OCI-LY7 (cell line): ENCODE measurements at places on chromosomes 1 and 21. TPM values are rescaled to one million over a fixed set of nuclear protein-coding genes. Genes with fewer than 3 reads are reported as not detected.
A peak's percentile ranks its signal among the peaks of the same experiment; 100 is the strongest.

The KCNA3 gene
- total RNA-seq = 43.6 and 54.5 TPM in 2 replicates

The SERPINC1 gene
- not detected in 2 replicates for total RNA-seq

The RAB42 gene
- not detected in 2 replicates for total RNA-seq

- DNase-seq = no peak
These were observed 170.6 kb downstream of the NPHP4 start for GRCh38 chr1:5821540-5822176.

DNA sequence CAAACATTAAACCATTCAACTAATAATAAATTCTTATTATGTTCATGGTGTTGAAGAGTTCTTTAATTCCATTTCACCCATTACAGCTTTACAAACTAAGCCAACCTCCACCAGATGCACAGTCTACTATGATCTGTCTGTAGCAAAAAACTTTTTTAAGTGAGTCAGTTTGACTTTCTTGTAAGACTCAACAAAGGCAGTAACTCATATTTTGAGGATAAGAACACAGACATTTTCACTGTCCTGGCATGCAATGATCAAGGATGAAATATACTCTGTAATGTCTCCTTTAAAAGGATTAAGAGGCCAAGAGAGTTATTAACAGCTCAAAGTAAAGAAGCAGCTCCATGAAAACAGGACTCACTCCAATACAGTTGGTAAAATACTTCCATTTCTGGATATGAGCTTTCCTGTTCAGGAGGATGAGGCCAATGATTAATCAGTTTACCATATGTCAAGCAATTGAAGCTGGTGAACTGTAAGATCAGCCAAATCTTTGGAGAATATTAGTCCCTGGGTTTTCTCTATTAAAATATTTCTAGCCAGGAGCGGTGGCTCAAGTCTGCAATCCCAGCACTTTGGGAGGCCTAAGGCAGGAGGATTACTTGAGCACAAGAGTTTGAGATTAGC is 20.6 kb downstream of the XKR8 start:
- no peak for DNase-seq

The APCS gene
- total RNA-seq = not detected in 2 replicates

The GJA5 gene
- total RNA-seq = not detected in 2 replicates

The LIN28A gene
- total RNA-seq = not detected in 2 replicates

The HSD3B2 gene
- not detected in 2 replicates for total RNA-seq

The KRTAP19-3 gene
- total RNA-seq = not detected in 2 replicates

The SFN gene
- total RNA-seq = 1.8 and 3.9 TPM in 2 replicates

GRCh38 chr1:60864722-60865121 is 217.6 kb upstream of the NFIA start:
- DNase-seq = no peak

DNA sequence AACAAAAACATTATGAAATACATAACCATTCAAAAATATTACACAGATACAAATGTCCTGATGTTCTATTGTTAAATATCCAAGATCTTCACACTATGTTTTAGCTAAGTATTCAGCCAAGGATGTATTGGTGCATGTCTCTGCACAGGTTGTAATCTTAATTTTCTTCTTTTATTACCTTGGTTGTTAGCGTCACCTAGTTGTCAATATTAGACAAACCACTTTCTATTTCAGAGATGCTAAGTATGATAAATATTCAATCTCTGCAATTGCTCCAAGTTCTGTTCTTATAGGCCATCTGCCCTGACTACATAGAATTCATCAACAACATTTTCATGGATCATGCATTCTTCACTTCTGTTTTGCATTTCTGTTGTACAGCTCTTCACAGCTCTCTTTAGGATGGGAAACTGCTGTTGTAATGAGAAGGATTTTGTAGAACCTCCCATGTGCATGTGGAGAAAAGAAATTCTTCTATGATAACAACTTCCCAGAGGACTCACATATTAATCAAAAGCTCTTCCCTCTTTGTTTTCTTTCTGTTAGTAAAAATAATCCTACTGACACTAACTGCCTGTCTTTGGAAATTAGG is 380.1 kb downstream of the NUF2 start:
- no peak for DNase-seq

GRCh38 chr1:71640998-71641397 is 560.2 kb upstream of the ZRANB2 start:
- no peak for DNase-seq

The KCNC4 gene
- 17.8 and 18.5 TPM in 2 replicates for total RNA-seq

The EPHA2 gene
- total RNA-seq = 0.15 TPM in 1 of 2 replicates, not detected in the other

DNA sequence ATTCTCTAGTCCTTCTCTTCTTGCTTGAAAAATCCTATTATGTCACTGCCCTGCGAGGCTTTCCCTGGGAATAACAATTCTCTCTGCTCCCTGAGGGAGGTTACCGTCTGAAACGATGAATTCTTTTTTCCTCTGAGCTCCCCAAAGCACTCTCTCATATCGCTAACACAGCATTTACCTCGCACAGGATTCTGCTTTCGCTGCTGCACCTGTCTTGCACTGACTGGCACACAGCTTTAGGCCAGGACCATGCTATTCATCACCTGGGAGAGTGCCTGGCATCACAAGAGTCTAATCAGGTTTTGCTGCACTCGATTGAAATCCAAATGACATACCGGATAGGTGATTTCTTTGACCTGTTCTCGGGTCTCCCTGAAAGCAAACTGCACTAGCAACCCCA is 52.8 kb upstream of the GNG4 start:
- DNase-seq = no peak

DNA sequence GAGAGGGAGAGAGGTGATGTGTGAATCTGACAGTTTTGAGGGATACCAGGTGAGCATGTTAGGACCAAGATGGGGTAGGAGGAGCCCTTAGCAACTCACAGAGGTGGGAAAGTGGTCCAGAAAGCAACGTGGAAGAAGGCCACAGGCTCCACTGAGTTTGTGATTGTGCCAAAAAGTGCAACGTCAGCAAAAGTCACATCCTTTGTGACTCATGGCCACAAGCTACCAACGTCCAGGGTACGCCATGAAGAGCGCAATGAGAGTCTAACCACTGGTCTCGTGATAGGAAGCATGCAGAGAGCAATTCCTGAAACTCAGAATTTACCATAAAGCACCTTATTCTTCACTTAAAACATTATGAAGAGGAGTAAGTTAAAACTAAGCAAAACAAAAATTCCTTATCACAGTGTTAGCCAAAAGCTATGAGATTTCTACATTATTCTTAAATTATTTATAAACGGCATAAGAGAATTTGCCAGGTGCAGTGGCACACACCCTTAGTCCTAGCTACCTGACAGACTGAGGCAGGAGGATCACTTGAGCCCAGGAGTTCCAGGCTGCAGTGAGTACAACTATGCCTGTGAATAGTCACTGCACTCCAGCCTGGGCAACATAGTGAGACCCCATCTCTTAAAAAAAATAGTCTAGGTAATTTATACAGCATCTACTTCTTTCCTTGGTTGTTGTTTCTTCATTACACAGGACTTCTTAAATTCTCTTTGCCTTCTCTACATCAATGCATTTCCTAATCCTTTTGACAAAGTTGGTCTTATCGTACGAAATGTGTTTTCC is 55.2 kb downstream of the COLGALT2 start:
- DNase-seq = no peak

DNA sequence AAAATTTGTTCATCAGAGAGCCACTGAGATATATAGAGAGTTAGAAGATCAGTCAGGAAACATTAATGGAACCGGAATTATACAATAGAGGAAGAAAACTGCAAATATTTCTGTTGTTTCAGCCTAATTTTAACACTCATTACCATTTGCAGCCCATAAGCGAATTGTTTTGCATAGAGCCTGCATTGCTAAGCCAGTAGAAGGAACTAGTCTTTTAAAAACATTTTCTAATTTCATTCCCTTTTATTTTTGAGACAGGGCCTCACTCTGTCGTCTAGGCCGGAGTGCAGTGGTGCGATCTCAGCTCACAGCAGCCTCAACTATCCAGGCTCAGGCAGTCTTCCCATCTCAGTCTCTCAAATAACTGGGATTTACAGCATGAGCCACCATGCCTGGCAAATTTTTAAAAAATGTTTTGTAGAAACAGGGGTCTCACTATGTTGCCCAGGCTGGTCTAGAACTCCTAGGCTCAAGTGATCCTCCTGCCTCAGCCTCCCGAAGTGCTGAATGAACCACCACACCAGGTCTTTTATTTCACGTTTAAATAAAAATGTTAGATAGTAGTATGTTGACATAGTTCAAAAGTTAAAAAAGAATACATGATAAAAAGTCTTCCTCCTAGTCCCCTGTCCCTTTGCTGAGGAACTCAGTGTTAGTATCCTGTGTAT is 25.3 kb downstream of the MPZL1 start:
- no peak for DNase-seq

The CCDC27 gene
- not detected in 2 replicates for total RNA-seq

The TINAGL1 gene
- 0.17 TPM in 1 of 2 replicates, not detected in the other for total RNA-seq

DNA sequence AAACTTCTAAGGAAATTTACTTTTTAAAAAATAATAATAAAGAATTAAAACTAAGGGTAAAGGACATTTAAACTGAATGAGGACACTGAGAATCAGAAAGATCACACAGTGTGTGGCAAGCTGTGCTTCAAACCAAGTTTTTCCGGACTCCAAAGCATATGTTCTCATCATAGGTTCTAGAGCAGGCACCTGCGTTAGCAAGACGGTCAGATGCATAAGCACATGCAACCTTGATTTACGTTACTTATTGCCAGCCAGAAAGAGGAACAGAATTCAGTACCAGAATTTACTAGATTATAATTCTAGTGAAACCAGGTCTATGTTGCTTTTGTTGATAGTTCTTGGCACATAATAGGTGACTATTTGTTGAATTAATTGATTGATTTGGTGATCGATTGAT is 6.2 kb upstream of the LBR start:
- DNase-seq = peak; percentile 48

- no peak for DNase-seq
These were observed 592 bp downstream of the AGRN start for GRCh38 chr1:1020415-1021009.

- no peak for DNase-seq
These were observed 143.5 kb downstream of the C1orf94 start for GRCh38 chr1:34320053-34320669.

DNA sequence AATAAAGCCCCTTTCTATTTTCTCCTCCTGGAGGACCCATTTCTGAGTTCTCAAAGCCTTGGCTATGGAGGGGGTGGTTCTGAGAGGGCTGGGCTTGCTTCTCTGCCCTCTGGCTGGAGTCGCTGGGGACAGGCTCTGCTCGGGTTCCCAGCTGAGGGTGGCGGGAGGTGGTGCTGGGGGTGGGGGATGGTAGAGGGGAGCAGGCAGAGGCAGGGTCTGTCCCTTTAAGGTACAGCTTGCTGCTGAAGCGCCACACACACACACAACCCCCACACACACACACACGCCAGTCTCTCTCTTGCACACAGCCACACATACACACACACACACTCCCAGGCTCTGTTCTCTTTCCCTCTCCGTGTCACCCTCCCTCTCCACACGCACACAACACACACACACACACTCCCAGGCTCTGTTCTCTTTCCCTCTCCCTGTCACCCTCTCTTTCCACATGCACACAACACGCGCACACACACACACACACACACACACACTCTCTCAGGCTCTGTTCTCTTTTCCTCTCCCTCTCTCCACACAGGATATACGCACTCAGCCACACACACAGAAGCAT is 69.8 kb upstream of the SSBP3 start:
- no peak for DNase-seq

The CHI3L1 gene
- total RNA-seq = not detected in 2 replicates

- no peak for DNase-seq
These were observed 51.6 kb downstream of the NEGR1 start for GRCh38 chr1:72230746-72231145.

DNA sequence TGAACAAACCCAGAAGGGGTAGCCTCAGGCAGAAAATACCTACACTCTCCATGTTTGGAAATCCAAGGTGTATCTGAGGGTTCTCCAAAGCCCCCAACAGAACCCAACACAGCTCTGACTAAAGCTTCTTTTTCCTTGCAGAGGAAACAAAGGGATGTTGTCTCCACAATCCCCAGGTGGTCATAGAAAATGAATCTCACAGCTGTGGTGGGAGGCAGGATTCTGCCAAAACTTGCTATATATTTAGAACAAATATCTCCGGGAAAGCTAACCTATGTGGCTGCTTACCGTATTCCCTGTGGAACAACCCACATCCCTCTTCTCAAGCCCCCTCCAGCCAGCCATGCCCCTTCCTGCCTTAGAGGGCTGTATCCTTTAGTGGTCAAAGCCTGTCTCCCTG is 406.1 kb downstream of the PRDM2 start:
- no peak for DNase-seq

The ORC1 gene
- total RNA-seq = 39.0 and 40.4 TPM in 2 replicates

The AUNIP gene
- total RNA-seq = 15.1 and 16.8 TPM in 2 replicates

DNA sequence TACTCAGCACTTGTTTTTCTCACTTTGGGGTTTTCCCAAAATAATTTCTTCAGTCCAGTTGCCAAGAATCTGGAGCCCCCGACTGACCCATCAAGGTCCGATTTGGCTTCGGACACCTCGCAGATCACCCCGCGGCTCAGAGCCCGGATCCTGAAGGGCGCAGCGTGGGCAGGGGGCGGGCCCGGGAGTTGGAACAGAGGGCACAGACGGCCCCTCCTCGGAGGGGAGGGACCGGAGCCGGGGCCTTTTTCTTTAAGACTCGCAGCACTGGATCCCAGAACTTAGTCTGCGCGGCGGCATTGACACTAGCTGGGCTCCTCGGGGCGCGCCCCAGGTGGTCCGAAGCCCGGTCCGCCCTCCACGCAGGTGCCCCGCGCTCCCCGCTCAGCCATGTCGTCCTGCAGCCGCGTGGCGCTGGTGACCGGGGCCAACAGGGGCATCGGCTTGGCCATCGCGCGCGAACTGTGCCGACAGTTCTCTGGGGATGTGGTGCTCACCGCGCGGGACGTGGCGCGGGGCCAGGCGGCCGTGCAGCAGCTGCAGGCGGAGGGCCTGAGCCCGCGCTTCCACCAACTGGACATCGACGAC is at the start of gene CBR3:
CBR3 (plus strand) TSS at position 277 of the 588 bp plus-strand sequence; CDS start at position 391, 114 bp downstream.
- no peak for DNase-seq

DNA sequence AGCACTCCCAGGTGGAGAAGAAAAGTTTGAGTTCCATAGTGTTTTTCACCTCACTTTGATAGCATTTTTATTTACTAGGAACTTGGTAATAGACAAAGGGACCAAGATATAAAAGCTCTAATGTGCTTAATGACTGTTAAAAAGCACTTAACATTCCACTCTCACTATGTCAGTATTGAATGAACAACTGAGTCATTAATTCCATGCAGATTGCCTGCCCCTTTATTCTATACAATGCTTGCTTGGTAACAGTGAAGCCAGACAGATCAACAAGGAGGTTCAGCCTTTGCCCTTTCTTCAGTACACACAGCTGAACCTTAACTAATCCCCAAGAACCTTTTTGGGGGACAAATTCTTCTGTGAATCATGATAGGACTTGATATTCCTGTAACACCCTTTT is 425.5 kb downstream of the NUF2 start:
- DNase-seq = no peak

DNA sequence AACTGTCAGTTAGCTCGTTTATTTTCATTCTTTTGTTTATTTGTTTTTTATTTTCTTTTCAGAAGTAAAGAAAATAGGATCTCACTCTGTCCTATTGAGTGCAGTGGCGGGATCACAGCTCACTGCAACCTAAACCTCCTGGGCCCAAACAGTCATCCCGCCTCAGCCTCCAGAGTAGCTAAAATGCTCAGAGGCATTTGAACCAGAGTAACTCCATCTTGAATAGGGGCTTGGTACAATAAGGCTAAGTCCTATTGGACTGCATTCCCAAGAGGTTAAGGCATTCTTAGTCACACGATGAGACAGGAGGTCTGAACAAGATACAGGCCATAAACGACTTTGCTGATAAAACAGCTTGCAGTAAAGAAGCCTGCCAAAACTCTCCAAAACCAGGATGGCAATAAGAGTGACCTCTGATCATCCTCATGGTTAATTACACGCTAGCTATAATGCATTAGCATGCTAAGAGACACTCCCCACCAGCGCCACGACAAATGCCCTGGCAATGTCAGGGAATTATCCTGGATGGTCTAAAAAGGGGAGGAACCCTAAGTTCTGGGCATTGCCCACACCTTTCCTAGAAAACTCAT is 13.1 kb upstream of the COP1 start:
- no peak for DNase-seq
